ENCODE measurements at places on chromosomes 13 and 19.

DNA sequence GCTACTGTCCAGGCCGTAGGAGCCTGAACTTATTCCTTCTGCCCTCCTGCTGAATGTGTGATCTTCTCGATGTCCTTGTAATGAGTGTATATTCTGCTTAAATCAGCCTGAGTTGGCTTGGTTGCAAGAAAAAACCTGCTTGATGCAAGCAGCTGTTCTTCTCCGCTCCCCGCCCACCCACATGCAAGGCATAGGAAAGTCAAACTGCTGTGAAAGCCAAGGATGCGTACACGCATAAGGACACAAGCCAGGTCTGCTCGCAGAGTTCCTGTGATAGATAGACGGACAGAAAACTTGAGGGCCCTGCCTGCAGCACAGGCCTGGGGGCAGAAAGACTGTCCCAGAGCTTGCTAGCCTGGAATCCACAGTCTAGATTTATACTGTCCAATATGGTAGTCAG, 101.1 kb downstream of the DNAJC15 start:
- no peak for DNase-seq

DNA sequence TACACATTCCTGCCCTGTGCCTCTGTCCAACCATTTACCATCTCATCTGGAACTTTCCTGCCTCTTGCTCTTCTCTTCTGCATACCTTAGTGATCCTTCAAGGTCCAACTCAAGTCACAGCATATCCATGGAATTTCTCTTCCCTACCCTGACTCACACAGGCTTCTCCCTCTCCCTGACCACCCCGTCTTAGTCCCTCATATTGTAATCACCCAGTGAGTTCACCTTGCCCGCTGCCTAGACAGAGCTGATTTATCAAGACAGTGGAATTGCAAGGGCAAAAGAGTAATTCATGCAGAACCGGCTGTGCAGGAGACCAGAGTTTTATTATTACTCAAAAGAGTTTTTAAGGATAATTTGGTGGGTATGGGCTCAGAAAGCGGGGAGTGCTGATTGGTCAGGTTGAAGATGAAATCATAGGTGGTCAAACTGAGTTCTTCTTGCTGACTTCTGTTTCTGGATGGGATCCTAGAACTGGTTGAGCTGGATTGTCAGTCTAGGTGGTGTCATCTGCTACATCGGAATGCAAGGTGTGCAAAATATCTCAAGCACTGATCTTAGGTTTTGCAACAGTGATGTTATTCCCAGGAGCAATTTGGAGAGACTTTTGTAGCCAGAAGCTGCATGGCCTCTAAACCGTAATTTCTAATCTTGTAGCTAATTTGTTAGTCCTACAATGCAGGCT, 67.2 kb downstream of the HSPH1 start:
- no peak for DNase-seq

DNA sequence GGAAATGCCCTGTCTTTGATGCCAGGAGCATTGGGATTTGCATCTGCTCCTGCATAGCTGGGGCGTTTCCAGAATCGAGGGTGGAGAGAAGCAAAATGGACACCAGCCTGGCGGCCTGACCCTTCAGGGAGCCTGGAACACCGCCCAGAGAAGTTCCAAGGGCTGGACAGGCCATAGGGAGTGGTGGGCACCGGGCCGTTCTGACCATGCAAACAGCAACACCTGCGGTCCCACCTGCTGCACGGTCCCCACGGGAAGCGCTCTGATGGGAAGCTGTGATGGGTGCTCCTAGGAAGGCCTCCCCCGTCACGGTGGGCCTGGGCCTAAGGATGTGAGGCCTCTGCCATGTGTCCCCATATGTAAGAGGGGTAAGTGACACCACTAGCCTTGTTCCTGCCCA, 34.2 kb upstream of the ANKRD10 start:
- no peak for DNase-seq

- no peak for DNase-seq
These were observed 14.6 kb downstream of the KDM4B start for GRCh38 chr19:4983346-4984105.

GRCh38 chr13:112362021-112362420, 14.1 kb upstream of the SPACA7 start:
- DNase-seq: no peak

GRCh38 chr13:101875091-101875490, 422.6 kb downstream of the ITGBL1 start:
- no peak for DNase-seq

- no peak for DNase-seq
These were observed 85.6 kb downstream of the RXFP2 start for GRCh38 chr13:31824705-31825517.

- DNase-seq: no peak
These were observed 5.5 kb upstream of the NDUFS7 start for GRCh38 chr19:1377965-1378785.

GRCh38 chr19:8577741-8578140, 499 bp upstream of the MYO1F start:
- DNase-seq: no peak

GRCh38 chr13:95050800-95051615, 250.2 kb downstream of the ABCC4 start:
- DNase-seq: no peak

All from Caki2 (cell line).